SJSA1 (cell line): ENCODE measurements at places on chromosomes 3 and 15. TPM values are rescaled to one million over a fixed set of nuclear protein-coding genes. Genes with fewer than 3 reads are reported as not detected.

Gene EPB42
- not detected in 2 replicates for total RNA-seq

DNA sequence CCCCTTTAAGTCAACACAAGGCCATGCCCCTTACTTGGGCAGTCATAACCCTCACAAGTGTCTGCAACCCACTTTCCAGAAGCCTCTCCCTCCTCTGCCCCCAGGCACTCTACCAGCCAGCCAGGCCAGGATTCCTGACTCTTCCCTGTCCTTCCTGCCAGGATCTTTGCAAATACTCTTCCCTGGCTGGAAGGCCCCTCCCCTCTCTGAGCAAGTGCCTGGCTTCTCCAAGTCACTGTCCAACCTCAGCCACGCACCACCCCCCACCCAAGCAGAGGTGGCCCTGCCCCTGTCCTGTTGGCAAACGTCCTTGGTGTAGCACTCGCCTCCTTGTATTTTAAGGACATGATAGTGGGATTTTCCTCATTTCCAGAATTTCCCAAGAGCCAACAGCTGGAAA, 54.7 kb upstream of the USP3 start:
- DNase-seq: no peak
- H3K27me3 ChIP-seq: no peaks in the 10 kb centered on the region
- H3K4me1 ChIP-seq: no peaks in the 10 kb centered on the region
- H3K36me3 ChIP-seq: no peaks in the 10 kb centered on the region
- no peak overlapping the region for H3K4me3 ChIP-seq
- H3K27ac ChIP-seq: no peak overlapping the region

Gene AP3B2
- total RNA-seq: 0.11 TPM in 1 of 2 replicates, not detected in the other

GRCh38 chr3:172855037-172855436, 104.5 kb downstream of the ECT2 start:
- peaks cover 35% of the 10 kb centered on the region for H3K4me1 ChIP-seq
- no peaks in the 10 kb centered on the region for H3K27me3 ChIP-seq
- H3K36me3 ChIP-seq: no peaks in the 10 kb centered on the region
- no peak overlapping the region for H3K27ac ChIP-seq

Gene OSTN
- not detected in 2 replicates for total RNA-seq

- H3K27ac ChIP-seq: no peak overlapping the region
- H3K27me3 ChIP-seq: no peaks in the 10 kb centered on the region
- no peak for DNase-seq
- H3K4me3 ChIP-seq: no peak overlapping the region
Observed at GRCh38 chr3:153714016-153714415, 407.2 kb upstream of the ARHGEF26 start.

Gene CIDEC
- not detected in 2 replicates for total RNA-seq

- H3K27ac ChIP-seq: no peak overlapping the region
- no peak for DNase-seq
- peaks cover 31% of the 10 kb centered on the region for H3K4me1 ChIP-seq
- H3K27me3 ChIP-seq: no peaks in the 10 kb centered on the region
- no peak overlapping the region for H3K4me3 ChIP-seq
Observed at GRCh38 chr15:69482686-69483256, 30.2 kb downstream of the RPLP1 start.

DNA sequence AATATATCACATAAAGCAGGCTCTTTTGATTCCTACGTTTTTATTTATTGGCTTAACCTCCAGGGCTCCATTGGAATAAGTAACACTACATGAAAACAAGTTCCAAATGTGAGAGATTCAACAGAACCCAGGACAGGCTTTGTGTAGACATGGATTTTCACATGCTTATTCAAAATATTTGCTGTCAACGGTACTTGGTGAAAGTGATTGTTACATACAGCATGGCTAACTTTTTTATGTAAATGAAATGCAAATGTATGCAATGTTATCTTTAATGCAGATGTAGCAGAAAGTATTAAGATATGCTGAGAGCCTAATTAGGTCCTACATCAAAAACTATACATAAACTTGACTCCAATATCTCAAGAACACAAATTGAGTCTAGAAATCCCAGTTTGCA, 212.0 kb downstream of the RORA start:
- H3K36me3 ChIP-seq: no peaks in the 10 kb centered on the region
- 0 out of 2 replicates have a peak, but pooled peaks cover 2% of the 10 kb centered on the region for H3K27me3 ChIP-seq
- DNase-seq: no peak
- no peaks in the 10 kb centered on the region for H3K4me1 ChIP-seq

- no peak overlapping the region for H3K27ac ChIP-seq
- no peaks in the 10 kb centered on the region for H3K27me3 ChIP-seq
- H3K36me3 ChIP-seq: no peaks in the 10 kb centered on the region
- H3K4me1 ChIP-seq: no peaks in the 10 kb centered on the region
- no peak overlapping the region for H3K4me3 ChIP-seq
- DNase-seq: no peak
Observed at GRCh38 chr3:120304616-120305015, 19.6 kb upstream of the GPR156 start.

DNA sequence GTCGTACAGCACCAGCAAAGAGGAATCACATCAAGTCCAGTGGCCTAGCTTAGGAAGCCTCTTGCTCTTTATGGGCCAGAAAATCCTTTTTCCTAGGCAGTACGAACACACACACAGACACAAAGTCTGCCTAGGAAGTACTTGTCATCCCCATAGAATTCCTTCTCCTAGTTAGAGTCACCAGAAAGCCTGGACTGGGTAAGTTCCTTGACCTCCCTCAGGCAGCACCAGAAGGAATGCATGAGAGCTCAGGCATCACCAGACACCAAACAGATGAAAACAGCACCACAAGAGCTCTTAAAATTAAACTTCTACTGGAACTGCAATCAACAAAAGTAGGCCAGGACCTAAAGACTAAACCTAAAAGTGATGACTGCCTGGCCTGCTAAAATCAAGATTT, 192.9 kb upstream of the CCDC54 start:
- H3K4me3 ChIP-seq: no peak overlapping the region
- H3K4me1 ChIP-seq: no peaks in the 10 kb centered on the region
- DNase-seq: no peak

- no peaks in the 10 kb centered on the region for H3K27me3 ChIP-seq
- no peak overlapping the region for H3K4me3 ChIP-seq
- H3K36me3 ChIP-seq: no peaks in the 10 kb centered on the region
- DNase-seq: peak; percentile 74
- H3K4me1 ChIP-seq: peaks cover 37% of the 10 kb centered on the region
Observed at GRCh38 chr15:74179101-74179841, 5.8 kb downstream of the ISLR start.

Gene MEIS2
- 3.0 and 4.2 TPM in 2 replicates for total RNA-seq

DNA sequence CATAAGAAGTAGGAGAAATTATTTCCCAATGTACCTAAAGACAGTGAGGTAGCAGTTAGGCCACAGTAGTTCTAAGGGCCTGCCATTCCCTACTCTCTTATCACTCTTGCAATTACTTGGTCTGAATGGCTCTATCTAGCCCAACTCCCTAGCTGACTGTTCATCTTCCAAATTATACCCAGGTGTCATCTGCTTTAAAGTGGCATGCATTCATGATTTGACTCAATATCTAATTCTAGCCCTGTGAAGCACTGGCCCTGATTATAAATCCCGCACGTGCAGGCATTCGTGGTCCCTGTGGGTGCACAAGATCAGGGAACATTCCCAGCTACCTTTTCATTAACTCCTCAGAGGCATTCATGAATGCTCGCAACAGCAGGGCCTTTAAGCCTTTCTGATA, 43.1 kb upstream of the ZNF774 start:
- no peak overlapping the region for H3K4me3 ChIP-seq
- no peaks in the 10 kb centered on the region for H3K4me1 ChIP-seq
- DNase-seq: no peak
- no peaks in the 10 kb centered on the region for H3K27me3 ChIP-seq

Gene SLC24A5
- total RNA-seq: not detected in 2 replicates

Gene ITIH1
- not detected in 2 replicates for total RNA-seq
